COLO829 (cell line): ENCODE measurements at places on chromosomes 4 and X.

- DNase-seq, result no peak
Observed at GRCh38 chr4:121449416-121449815, 68.6 kb upstream of the QRFPR start.

DNA sequence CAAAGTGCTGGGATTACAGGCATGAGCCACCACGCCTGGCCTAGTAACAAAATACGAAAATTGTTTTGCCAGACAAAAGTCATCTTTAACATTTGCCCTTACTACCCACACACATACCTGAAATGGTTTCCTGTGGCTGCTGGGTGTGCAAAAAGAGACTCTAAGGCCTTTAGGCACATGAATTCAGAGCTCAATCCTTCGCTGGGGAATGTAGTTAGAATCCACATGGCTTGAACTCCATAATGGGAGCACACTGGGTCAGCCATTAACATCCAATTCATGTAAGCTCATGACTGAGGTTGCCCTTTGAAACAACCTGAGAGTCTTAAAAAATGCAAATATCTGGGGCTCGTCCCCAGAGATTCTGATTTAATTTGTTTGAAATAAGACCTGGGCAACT is 87.8 kb downstream of the HPGD start:
- DNase-seq, result no peak

DNA sequence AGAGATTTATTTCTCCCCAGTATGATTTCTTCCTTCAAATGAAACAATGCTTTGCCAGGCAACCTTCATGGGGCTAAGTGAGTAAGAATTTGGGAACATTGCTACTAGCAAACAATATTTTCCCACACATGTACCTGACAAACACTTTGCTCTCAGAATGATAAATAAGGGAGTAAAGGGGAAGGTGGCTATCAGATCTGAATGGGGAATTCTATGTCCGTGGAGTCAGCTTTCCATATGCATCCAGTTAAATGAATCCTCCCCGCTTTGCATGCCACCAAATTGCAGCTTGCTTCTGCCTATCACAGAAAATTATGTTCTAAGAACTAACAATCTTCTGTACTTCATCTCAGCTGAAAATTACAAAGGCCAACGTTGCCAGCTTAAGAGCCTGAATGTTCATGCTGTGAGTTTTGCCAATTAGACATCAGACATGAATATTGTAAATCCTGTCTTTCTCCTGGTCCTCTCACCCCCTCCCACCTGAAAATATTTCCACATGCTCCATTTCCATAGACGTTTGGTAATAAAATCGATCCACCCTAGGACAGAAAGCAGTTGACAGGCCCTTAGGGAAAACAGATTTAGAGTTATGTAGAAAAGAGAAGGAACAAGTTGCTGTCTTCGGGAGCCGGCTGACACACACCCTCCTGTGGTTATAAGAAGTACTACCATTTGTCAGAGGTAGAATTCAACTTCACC is 6.3 kb downstream of the MEPE start:
- DNase-seq, result peak; percentile 56

- DNase-seq, result no peak
Observed at GRCh38 chrX:104166735-104167436, 633 bp downstream of the FAM199X start.

DNA sequence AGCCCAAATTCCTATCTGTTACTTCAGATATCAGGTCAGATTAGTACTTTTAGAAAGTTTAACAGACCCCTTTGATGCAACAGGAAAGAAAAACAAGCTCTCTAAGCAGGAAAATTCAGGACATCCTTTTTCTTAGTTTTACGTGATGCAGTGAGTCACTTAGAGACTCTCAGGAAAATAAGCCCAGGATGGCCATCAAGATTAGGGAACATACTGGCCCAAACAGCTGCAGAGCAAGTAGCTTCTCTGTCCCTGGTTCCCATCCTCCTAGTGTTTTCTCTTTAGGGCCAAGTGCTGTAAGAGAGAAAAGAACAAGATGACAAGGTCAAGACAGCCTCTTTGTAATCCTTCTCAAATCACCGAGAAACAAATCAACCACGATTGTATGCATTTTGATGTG is 219.1 kb downstream of the ZNF674 start:
- DNase-seq, result no peak

GRCh38 chr4:177371461-177371860 is 61.8 kb downstream of the NEIL3 start:
- no peak for DNase-seq

GRCh38 chr4:80365928-80366327 is 30.4 kb downstream of the CFAP299 start:
- peak; percentile 78 for DNase-seq
